Activated T-cell treated with anti-CD3 and anti-CD28 coated beads, Interleukin-2, amount 50 U/mL, for 1 hour (primary cell): ENCODE measurements at places on chromosomes 3 and 15.

- DNase-seq, result no peak
These were observed 49.4 kb upstream of the CCDC174 start for GRCh38 chr3:14602006-14602803.

DNA sequence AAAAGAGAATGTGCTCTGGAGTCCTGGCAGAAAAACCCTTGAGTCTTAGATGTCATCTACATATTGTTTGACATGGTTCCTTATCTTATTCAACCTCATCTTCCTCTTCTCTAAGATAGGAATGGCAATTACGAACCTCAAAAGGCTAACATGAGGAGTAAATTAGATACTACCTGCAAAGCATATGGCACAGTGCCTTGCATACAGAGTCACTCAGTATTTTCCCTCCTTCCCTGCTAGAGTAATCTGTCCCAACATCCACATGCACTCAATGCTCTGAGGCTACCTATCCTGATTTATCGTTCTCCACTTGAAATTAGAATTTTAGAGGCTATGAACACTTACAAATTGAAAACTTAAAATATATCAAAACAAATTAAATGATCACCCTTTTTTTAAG is 386.7 kb downstream of the RSL24D1 start:
- DNase-seq, result no peak

GRCh38 chr3:156455839-156456238 is 99.1 kb downstream of the SSR3 start:
- DNase-seq, result no peak

- DNase-seq, result no peak
These were observed 42.5 kb downstream of the MUC20 start for GRCh38 chr3:195763076-195763830.

DNA sequence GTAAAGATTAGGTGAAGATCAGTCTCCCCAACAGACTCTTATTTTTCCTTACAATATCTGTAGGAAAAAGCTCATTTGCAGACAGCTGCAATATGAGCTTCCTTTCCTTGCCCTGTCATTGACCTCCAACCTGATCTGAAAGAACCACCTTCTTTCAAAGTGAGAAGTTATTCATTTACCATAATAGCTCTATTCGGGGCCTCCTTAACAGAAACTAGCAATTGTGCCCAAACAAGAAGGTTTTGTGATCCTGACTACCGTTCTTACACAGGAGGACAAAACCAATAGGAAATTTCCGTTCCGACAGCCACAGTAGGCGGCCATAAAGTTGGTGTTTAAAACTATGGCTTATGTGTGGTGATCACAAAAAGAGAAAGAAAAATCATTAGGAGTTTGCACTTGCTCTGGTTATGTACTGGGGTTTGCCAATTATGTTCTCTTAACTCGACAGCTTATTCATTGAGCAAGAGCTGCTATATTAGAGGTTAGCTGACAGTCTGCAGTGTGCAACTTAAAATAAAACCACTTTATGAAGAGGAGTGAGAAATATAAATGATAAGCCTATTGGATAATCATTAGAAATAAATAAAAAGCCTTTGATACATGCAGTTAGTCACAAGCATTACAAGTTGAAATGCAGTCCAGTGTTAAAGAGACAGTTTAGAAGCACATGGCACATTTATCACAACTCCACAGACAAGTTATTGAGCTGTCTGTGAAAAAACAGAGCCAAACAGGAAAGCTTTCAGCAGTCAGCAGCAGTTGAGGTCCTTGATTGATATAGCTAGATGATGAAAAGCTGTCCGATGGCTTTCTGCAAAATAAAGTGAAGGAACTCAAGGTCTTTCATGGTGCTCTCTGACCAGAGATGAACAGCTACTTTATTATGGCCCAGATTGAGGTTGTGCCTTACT is 199.8 kb downstream of the WDR72 start:
- no peak for DNase-seq
